ENCODE measurements at places on chromosomes 4 and X.

DNA sequence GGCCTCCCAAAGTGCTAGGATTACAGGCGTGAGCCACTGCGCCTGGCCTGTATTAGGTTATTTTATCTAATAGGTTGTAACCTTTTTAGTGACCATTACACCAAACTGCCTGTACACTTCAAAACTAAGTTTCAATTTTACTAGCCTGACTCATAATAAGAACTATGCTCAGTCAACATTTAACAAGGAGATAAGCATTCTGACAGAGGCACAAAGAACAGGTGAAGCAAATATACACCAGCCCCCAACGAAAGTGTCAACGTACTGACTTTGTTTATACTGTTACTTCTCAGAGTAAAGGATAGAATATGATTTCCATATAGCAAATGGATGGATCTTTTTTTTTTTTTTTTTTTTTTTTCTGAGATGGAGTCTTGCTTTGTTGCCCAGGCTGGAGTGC is 62.8 kb downstream of the SHISA3 start:
- H3K4me3 ChIP-seq, result no peak overlapping the region
- no peaks in the 10 kb centered on the region for H3K36me3 ChIP-seq

- H3K27ac ChIP-seq, result no peak within 1 kb of the TSS
- DNase-seq, result no peak
- peaks cover 2% of the 10 kb centered on the region for H3K4me1 ChIP-seq
- no peak within 1 kb of the TSS for H3K4me3 ChIP-seq
- no peaks in the 10 kb centered on the region for H3K36me3 ChIP-seq
- H3K27me3 ChIP-seq, result peaks cover 30% of the 10 kb centered on the region
These were observed at the start of gene SLC26A1 for GRCh38 chr4:993111-994029. Gene SLC26A1 (minus strand): TSS chr4:993404. CDS start chr4:991703, 1,701 bp downstream.

DNA sequence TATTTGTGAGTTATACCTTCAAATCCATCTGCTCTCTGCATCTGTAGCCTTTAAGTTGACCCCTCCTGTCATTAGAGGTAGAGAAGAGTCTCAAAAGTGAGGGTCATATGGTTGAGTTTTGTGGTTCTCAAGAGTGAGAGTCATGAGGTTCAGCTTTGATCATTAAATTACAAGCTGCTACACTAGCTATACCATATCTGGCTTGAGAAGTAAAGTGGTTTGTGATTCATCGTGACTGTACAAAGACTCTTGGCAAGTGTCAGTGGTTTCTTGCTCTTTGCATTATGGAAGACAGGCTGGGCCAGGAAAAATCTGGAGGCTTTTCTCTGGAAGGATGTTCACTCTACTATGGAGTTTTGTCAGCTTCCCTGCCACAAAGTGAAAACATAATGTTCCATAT is 170.6 kb downstream of the ZC4H2 start:
- no peak overlapping the region for H3K27ac ChIP-seq
- H3K36me3 ChIP-seq, result no peaks in the 10 kb centered on the region
- no peak for DNase-seq
- H3K27me3 ChIP-seq, result no peaks in the 10 kb centered on the region
- H3K4me3 ChIP-seq, result no peak overlapping the region
- no peaks in the 10 kb centered on the region for H3K4me1 ChIP-seq

- H3K27ac ChIP-seq, result no peak overlapping the region
- H3K4me1 ChIP-seq, result peaks cover 5% of the 10 kb centered on the region
- H3K36me3 ChIP-seq, result no peaks in the 10 kb centered on the region
- no peak for DNase-seq
- peak overlapping the region; percentile 76 for H3K4me3 ChIP-seq
These were observed 207.7 kb downstream of the SOWAHB start for GRCh38 chr4:76690011-76690905.

DNA sequence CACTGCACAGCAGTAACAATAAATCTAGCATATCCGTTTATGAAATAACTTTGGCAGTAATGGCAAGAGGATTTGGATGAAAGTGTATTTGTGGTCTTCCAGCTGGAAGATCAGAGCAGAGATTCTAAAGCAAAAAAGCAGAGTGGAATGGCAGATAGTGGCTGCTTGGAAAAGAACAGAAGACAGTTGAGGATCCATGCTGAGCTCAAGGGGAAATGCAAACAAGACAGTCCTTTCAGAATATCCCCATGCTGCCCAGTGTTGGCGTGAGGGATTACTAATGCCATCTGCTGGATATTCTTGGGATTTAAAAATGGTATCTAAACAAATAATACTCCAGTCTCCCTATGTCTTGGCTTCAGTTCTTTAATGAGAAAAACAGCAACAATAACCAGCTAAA is 629.1 kb upstream of the ATOH1 start:
- H3K4me3 ChIP-seq, result no peak overlapping the region
- no peak overlapping the region for H3K27ac ChIP-seq
- no peaks in the 10 kb centered on the region for H3K27me3 ChIP-seq
- H3K4me1 ChIP-seq, result peaks cover 4% of the 10 kb centered on the region
- peak; percentile 25 for DNase-seq
- no peaks in the 10 kb centered on the region for H3K36me3 ChIP-seq

DNA sequence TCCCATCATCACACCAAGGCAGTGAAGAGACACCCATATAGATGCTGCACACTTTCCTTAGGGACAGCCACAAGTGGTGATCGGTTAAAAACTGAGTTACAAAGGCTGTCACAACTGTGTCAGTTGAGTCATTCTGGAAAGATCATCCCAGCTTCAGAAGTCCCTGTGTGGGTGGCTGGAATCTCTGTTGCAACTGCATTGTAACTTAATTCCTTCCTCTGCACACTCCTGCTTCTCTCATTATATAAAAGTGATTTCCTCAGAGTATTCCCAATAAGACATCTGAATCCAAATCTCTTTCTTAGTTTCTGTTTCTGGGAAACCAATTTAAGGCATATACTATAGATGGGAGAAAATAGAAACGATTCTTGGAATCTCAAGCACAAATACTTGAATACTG is 88.1 kb downstream of the FSTL5 start:
- DNase-seq, result no peak
- H3K4me1 ChIP-seq, result no peaks in the 10 kb centered on the region
- no peak overlapping the region for H3K27ac ChIP-seq

DNA sequence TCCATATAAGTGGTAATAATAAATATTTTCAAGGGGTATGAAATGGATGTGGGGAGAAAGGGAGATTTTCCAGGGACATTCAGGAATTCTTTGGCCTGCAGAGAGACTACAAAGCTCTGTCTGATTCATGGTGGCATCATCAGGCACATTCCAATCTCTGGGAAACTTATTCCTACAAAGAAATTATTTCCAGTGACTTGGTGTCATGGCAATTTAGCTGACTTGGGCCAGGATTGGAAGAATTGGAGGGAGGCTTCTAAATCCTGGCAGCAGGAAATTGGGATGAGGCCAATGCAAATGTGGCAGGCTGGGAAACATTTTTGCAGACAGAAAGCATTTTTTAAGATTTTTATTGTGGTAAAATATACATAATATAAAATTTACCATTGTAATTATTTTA is 204.6 kb downstream of the RTL9 start:
- H3K4me3 ChIP-seq, result no peak overlapping the region
- DNase-seq, result no peak
- no peak overlapping the region for H3K27ac ChIP-seq
- H3K4me1 ChIP-seq, result no peaks in the 10 kb centered on the region
- no peaks in the 10 kb centered on the region for H3K36me3 ChIP-seq
- H3K27me3 ChIP-seq, result no peaks in the 10 kb centered on the region

DNA sequence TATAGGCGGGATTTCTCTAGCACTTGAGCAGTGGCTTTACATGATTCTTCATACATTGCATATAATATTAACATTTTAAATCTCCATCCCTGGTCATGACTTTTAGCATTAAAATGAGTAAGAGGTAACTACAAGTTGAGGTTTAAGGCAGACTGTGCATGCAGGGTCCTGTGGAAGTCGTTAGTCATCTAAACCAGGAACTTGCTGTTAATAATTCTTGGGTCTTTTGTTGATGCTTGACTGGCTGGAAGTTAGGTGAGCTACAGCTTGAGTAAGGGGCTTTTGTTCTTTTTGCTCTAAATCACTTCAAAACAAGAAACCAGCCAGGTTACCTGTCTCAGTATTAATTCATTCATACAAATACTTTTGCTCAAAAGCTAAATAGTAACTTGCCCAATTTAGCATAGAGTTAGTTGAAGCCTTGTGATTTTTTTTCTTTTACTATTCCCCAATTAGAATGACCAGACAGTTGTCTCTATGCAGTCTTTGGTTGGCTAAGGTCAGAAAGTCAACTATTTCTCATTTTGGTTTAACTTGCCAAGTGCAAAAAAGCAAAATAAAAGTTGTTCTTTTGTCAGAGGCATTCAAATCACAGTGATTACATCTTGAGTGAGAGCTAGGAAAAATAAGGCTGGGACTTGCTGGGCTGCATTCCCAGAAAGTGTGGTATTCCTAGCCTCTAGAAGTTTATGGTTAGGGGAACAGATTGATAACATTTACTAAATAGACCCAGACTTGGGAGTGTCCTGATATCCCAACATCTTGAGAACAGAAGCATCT is 516.9 kb downstream of the PDHA2 start:
- no peak overlapping the region for H3K27ac ChIP-seq
- H3K4me3 ChIP-seq, result no peak overlapping the region
- H3K36me3 ChIP-seq, result no peaks in the 10 kb centered on the region

- no peak for DNase-seq
- H3K27ac ChIP-seq, result no peak overlapping the region
- H3K27me3 ChIP-seq, result no peaks in the 10 kb centered on the region
- H3K36me3 ChIP-seq, result no peaks in the 10 kb centered on the region
These were observed 441.0 kb downstream of the GPM6A start for GRCh38 chr4:175371091-175371490.

GRCh38 chr4:47856713-47857112 is 18.8 kb upstream of the CORIN start:
- no peak for DNase-seq
- H3K4me1 ChIP-seq, result no peaks in the 10 kb centered on the region
- no peak overlapping the region for H3K4me3 ChIP-seq
- H3K27me3 ChIP-seq, result no peaks in the 10 kb centered on the region
- peaks cover 2% of the 10 kb centered on the region for H3K36me3 ChIP-seq

DNA sequence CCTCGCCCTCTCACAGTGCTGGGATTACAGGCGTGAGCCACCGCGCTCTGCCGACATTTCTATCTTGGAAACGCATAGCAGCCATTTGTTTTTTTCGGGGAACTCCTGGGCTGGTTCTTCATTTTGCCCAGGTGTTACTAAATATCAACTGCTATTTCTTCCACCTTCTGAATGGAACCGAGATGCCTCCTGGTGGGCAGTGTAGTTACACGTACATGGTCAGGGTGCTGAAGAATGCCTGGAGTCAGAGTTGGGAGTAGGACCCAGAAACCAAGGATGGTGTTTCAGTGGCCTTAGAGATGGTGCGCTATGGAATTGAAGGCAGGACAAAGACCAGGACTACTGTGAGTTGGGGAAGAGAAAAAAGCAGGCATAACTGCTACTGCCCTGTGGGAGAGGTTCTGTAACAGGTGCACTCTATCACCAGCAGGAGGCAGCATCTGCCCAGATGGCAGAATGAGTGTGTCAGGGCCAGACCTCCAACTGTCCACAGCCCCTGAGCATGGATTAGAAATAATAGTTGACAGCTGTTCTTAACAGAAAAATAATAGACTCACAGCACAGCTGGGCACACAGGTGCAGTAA is 81.7 kb downstream of the ZC4H2 start:
- DNase-seq, result peak; percentile 58
- no peaks in the 10 kb centered on the region for H3K36me3 ChIP-seq
- no peak overlapping the region for H3K27ac ChIP-seq
- H3K27me3 ChIP-seq, result no peaks in the 10 kb centered on the region
- no peaks in the 10 kb centered on the region for H3K4me1 ChIP-seq

DNA sequence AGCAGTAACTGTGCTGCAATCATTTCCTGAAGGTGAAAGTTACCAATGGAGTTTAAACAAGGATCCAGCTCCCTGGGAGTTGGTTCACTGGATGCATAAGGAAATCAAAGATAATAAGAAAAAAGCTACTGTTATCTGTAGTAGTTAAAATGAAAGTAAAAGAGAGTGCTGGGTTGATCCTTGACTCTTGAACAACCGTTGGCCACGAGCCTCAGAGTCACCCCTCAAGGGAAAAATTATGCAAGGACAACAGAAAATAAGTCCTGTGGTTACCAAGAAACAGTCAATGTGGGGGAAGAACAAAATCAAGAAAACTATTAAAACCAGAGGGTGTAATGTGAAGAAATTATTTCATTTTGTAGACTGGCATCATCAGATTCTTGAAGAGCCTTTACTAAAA is 49.7 kb upstream of the DDIT4L start:
- peaks cover 3% of the 10 kb centered on the region for H3K4me1 ChIP-seq

DNA sequence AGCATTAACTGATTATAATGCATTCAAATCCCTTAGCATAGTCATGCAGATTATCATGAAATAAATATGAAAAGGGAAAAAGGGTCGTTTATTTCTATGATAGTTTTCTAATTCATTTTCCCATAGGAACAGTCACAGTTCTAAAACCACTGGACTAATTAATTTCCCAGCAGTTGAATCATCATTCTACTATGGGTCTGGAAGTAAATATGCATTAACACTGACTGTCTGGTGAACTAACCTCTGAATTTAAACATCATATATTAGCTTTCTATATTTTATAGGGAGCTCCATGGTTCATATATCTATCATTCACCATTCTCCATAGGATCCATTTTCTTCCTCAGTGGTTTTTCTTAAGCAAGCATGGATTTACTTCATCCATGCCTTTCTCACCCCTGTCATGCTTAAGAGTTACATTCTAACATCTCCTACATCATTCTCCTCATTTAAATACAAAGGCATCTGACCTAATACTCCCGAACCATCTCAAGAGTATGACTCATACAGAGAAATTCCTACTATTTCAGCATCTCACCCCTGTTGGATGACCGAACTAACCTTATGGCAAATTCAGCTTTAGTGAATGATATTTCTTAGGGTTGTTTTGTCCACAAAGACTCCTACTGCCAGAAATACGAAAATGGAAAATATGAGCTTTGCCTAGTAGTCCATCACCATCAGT is 198.7 kb upstream of the ADAMTS3 start:
- no peaks in the 10 kb centered on the region for H3K27me3 ChIP-seq
- no peaks in the 10 kb centered on the region for H3K4me1 ChIP-seq
- H3K36me3 ChIP-seq, result no peaks in the 10 kb centered on the region

DNA sequence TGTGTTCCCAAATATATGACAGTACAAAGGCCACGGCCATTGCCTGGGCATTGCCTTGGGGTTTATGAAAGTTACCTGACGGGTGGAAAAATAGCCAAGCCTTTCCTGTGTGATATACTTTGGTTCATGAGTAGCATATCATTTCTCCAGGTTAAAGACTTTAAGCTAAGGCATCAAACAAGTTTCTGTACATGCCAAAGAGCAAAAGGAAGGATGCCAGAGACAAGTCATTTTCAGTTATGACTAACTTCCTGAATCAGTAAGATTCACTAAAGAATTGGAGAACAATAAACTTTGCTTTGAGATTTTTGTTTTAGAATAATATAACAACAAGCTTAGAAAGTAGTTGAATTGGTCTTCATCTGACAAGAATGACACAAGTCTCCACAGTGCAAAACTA is 9.7 kb upstream of the GUF1 start:
- DNase-seq, result no peak
- H3K36me3 ChIP-seq, result no peaks in the 10 kb centered on the region
- H3K4me3 ChIP-seq, result no peak overlapping the region
- no peaks in the 10 kb centered on the region for H3K4me1 ChIP-seq

DNA sequence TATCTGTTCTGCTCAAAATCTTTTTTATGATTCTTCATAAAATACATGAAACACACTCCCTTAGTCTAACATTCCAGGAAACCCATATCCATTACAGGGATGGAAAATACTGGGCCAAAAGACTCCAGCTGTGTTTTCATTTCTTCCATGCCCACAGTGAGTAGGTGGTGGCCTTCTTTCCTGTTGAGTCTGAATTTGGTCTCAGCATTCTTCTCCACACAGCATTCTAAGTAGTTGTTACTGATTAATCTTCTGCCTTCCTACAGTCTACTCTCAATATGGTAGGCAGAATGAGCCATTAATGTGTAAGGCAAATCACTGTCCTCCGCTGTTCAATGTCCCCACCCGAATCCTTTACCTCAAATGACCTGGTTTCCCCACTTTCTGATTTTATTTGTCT is 370.6 kb upstream of the RPS6KA3 start:
- no peaks in the 10 kb centered on the region for H3K4me1 ChIP-seq
- no peaks in the 10 kb centered on the region for H3K27me3 ChIP-seq
- no peak for DNase-seq
- H3K4me3 ChIP-seq, result no peak overlapping the region
- no peaks in the 10 kb centered on the region for H3K36me3 ChIP-seq

All from H1 (cell line).